Activated naive CD4-positive, alpha-beta T cell treated with anti-CD3 and anti-CD28 coated beads, Interleukin-2, amount 50 U/mL, for 72 hours (primary cell): ENCODE measurements at places on chromosomes 16 and 17. TPM values are rescaled to one million over a fixed set of nuclear protein-coding genes. Genes with fewer than 3 reads are reported as not detected.

Gene PHOSPHO1
- total RNA-seq, result not detected

Gene SLC52A1
- 0.23 TPM for total RNA-seq

Gene PDILT
- total RNA-seq, result not detected

Gene PLA2G10
- not detected for total RNA-seq

Gene CLEC18B
- total RNA-seq, result not detected

Gene KRT28
- not detected for total RNA-seq

Gene EVPL
- 0.34 TPM for total RNA-seq

Gene MT1G
- total RNA-seq, result not detected

Gene LDHD
- total RNA-seq, result 0.82 TPM

Gene C16orf90
- total RNA-seq, result 0.25 TPM

Gene NEUROD2
- not detected for total RNA-seq

Gene PGAP3
- total RNA-seq, result 16.0 TPM

Gene LDAF1
- 33.6 TPM for total RNA-seq

Gene CD300LF
- not detected for total RNA-seq

Gene ITGAX
- 19.1 TPM for total RNA-seq

Gene PPP1R27
- not detected for total RNA-seq

Gene ZFHX3
- 1.7 TPM for total RNA-seq

Gene MYH2
- not detected for total RNA-seq

Gene DHRS11
- total RNA-seq, result 9.6 TPM

Gene HAPSTR1
- total RNA-seq, result 48.9 TPM

Gene CD300LG
- total RNA-seq, result not detected

Gene MYH1
- total RNA-seq, result not detected

Gene MGAT5B
- not detected for total RNA-seq

Gene KRT20
- not detected for total RNA-seq

Gene AANAT
- not detected for total RNA-seq
